ENCODE measurements at places on chromosomes 6 and 20.
A peak's percentile ranks its signal among the peaks of the same experiment; 100 is the strongest.

DNA sequence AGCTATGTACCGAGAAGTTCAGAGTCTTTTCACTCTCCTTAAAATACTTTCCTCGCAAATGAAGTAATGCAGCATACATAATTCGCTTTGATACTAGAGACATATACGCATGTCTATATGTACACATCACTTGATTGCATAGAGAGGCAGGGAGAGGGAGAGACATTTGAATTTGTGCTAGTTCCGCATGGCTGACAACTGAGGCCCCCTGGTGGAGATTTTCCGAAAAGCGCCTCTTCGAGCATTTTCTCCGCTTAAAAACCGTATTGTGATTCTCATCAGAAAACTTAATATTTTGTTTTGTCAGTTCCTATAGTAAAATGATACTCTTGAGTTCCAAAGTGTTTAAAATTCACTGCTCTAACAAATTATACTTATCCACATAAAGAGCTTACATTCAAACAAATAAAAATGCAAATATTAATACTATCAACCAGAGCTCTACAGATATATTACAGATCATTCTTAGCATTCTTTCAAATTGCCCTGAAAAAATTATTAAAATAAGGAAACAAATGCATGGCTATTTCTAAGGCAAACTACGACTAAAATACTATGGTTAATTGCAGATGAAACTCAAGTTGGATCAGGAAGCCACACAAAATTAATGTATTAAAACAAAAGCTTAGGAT is 637 bp downstream of the MYLK4 start:
- peak; percentile 43 for DNase-seq

GRCh38 chr6:26194816-26195375 is 107.7 kb downstream of the HFE start:
- DNase-seq, result no peak

DNA sequence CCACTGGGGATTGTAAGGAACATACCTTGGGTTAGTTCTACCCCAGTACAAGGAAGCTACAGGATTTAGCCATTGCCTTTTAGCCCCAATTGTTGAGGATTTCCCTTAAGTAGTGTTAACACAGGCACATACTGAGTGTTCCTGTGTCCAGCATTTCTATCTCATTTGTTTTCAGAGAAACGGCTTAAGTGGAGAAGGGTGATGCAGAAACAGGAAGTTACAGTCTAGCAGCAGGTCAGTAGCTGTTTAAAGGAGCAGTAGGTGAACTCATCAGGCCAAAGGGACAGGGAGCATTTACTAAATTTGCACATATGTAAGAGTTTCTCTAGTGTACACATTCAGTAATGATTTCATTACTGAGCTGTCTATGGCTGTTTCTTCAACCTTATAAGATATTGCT is 644.2 kb upstream of the GJE1 start:
- no peak for DNase-seq

- DNase-seq, result no peak
These were observed 18.9 kb downstream of the MANBAL start for GRCh38 chr20:37308086-37309050.

DNA sequence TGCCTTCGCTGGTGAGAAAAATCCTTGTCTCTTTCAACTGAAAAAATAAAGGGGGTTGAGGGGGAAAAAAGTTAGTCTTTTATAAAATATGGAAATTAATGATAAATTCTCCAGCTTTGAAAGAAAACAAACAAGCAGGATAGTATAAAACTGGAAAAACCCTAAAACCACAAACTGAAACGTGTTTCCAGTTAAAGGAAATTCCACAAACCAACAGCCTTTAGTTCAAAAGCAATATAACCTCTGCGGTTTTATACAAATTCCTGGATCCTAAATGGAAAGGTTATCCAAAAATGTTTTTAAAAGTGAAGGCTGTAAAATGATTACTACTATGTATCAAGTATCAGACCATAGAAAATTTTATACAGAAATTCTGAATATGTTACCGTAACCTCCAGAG is 55.6 kb downstream of the BMP5 start:
- DNase-seq, result no peak

- no peak for DNase-seq
These were observed 159.2 kb downstream of the ATXN1 start for GRCh38 chr6:16602035-16602434.

GRCh38 chr20:19750101-19750606 is 7.9 kb upstream of the RIN2 start:
- no peak for DNase-seq

All from HCT116 (cell line).